ENCODE measurements at places on chromosomes 1 and 21.

DNA sequence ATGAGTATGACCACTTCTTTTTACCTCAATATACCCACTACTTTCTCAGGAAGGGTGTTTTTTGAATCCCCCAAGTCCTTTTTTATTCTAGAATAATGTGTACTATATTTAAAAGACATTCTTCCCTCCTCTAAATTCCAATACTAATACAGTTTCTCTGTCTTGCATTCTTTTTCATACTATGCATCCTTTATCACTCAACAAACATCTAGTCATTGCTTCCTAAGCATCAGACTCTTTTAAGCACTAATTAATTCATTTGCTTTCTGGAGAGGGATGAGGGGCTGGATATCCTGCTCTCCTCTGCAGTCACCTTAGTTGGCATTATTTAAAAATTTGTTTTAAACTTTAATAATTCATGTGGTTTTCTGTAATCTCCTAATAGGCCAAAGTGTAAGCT is 838.8 kb downstream of the KCNT2 start:
- no peak for DNase-seq

DNA sequence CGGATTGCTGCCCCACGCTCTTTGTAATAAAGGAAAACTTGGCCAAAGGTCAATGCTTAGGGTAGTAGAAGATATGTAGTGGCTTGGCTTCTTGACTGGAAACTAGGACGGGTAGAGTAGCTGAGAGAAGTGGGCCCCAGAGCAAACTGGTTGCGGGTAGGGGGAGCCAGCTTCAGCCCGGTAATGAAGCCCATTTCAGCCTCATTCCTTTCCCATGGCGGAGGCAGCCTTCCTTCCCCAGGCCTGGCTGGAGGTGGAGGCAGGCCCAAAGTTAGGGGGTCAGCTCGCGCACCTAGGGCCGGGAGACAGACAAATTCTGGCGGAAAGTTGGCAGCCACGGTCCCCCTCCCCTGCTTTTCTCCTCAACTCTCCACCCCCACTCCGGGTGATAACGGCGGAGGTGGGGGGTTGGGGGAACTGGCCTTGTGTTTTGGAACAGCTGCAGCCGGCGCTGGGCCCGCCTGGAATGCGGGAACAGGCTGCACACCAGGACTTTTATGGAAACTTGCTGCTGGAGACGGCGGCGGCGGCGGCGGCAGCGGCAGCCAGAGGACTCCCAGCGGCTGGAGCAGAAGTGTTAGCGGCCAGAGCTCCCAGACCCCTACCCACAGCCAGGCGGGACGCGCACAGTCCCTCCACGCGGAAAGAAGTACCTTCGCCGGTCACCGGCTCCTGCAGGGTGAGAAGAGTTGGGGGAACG is at the start of gene NEXN:
NEXN (plus strand) TSS at position 544 of the 700 bp plus-strand sequence. CDS start 27,483 bp downstream, outside the sequence.
- peak; percentile 26 for DNase-seq

DNA sequence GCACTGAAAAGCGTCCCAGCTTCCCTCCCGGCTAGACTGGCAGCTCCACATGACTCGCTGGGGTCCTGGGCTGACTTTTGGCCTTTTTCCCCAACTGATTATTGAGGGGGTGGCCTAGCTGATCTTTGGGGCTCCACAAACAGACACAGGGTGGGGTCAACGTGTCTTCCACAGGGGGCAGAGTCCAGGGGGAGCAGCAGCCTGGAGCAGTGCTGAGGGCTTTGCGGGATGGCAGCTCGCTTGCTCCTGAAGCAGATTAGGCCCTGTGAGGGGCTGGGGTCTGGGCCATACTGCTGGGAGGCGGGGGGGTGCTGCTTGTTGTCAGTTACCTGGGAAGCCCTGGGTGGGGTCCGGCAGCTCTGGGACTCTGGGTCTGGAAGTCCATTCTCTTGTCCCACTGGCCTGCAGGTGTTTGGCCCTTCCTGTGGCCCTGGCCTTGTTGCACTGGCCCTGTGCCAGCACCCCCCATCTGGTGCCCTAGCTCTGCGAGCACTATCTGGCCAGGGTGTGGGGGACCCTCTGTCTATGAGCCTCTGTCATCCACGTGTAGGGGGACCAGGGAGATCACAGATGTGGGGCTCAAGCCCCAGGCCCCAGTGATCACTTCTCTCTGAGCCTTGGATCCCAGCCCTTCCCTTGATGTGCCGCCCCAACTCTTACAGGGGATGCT is 12.3 kb upstream of the HES5 start:
- no peak for DNase-seq

DNA sequence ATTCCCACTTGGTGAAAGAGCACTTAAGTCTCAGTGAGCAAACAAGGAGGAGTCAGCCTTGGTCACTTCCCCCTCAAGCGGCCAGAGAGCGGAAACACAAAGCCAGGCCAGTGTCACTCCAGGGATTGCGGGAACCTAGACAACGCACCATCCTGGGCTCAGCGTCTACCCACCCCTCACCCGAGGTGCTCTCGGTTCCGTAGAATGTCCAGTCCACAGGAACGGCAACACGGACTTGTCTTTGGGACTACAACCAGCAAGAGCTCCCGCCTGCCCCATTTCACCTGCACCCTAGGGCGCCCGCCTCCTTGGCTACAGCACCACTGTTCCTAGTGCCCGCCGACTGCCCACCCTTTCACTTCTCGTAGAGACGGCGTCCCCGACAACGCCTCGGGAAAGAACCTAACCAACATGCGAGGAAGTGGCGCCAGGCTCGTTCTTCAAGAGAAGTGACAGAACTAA is 509 bp downstream of the GDAP2 start:
- DNase-seq, result peak; percentile 35

- DNase-seq, result no peak
These were observed 13.0 kb downstream of the FMN2 start for GRCh38 chr1:240104672-240105071.

- no peak for DNase-seq
These were observed 74.1 kb downstream of the VPS26C start for GRCh38 chr21:37193006-37193405.

DNA sequence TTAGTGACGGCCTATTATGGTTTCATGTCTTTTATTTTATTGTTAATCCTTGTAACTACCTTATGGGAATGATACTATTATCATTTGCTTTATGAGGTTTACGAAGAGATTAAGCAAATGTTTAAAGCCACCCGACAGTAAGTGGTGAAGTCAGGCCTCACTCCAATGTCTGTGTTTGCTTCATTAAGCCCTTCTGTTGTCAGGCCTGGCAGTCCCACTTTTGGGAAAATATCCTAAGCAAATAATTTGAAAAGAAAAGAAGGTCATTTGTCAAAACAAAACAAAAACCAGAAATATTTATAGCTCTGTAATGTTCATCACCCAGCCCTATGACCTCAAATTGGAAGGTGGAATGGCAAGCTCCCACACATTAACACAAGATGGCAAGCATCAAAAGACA is 40.7 kb upstream of the USP24 start:
- no peak for DNase-seq

DNA sequence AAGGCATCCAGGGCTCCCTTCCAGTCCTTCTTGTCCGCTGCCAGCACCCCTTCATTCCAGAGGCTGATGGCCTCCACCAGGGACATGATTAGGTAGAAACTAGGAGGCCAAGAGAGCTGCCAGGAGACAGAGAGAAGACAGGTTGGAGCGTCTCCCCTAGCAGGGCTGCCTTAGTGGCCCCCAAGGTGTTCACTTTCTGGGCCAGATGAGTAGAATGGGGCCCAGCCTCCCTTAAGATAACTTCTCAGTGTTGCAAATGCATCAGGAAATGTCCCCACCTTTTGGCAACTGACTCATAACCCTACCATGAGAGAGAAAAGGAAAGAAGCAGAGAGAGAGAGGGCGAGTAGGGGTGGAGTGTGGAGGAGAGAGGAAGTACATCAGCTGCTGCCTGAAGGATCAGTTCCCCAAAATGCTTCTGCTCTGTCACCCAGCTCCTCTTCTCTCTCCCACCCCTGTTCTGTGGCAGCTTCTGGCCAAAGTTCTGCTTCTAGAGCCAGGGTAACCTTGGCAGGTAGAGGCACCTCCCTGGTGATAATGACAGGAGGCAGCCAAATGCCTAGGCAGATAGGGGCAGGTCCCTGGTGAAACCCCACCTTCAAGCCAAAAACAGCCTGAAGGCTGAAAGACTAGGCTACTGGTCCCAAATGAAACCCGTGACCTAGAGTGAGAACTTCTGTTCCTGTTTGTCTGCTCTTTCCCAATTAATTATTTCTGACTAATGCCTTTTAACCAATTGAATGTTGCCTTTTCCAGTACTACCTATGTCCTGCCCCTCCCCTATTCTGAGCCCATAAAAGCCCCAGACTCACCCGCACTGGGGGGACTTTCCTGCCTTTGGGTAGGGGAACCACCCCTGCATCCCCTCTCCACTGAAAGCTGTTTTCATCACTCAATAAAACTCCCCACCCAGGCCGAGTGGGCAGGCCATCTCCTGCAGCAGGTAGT is at the start of gene NCF2:
NCF2 (minus strand) TSS at position 216 of the 948 bp plus-strand sequence; CDS start at position 86, 130 bp downstream.
- DNase-seq, result no peak

- DNase-seq, result no peak
These were observed 11.8 kb upstream of the FASLG start for GRCh38 chr1:172647110-172647564.

DNA sequence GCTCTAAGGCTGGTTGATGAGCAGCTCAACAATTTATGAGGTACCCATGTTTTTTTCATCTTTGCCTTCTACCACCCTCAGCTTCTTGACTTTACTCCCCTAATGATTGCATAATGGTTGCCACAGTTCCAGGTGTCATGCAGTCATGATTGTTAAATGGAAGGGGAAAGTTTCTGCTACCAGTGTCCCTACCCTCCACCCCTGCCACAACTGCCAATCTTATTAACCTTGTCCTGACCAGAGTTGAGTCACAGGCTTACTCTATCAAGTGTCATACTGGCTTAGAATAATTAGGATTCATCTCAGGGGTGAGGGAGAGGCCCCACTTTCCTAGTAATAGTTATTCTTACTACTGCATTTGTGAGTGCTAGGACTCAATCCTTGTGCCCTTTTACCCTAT is 7.9 kb upstream of the FUBP1 start:
- DNase-seq, result no peak

DNA sequence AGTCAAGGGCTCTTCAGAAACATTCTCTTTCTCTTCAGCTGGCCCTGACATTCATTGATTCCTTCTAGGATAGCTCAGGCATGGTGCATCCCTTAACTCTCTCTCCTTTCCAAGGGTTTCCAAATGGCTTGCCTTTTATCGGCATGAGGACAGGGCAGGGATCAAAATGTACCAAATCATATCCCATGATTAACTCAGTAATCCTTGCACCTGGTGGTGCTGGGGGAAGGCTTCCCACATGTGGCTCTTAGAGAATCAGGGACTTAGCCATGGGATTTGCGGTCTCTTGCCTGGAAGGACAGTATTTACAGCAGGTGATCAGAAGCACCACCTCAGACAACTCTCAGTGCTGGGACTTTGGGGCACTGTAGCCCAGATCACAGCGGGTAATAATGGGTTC is 46.2 kb upstream of the EDEM3 start:
- no peak for DNase-seq

DNA sequence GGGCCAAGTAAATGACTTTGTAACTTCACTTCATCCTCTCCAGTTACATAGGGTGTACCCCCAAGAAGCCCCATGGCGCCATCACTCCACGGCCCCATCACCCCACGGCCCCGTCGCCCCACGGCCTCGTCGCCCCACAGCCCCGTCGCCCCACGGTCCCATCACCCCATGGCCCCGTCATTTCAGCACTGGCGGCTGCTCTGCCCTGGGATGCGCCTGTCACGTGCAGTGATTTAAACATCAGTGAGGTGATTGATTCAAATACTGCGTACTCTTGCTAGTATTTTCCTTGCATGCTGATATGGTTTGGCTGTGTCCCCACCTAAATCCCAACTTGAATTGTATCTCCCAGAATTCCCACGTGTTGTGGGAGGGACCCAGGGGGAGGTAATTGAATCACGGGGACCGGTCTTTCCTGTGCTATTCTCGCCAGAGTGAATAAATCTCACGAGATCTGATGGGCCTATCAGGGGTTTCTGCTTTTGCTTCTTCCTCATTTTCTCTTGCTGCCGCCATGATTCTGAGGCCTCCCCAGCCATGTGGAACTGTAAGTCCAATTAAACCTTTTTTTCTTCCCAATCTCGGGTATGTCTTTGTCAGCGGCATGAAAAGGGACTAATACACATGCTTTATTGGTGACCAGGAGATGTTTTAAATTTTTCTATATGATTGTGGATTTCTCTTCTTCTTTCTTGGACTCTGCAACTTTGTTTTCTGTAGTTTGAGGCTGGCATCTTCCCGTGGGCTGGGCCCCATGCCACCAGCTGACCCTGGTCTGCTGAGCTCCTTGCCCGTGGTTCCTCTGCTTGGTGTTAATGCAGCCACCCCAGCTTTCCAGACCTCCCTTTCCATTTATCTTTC is 50.1 kb upstream of the PCBP3 start:
- no peak for DNase-seq

DNA sequence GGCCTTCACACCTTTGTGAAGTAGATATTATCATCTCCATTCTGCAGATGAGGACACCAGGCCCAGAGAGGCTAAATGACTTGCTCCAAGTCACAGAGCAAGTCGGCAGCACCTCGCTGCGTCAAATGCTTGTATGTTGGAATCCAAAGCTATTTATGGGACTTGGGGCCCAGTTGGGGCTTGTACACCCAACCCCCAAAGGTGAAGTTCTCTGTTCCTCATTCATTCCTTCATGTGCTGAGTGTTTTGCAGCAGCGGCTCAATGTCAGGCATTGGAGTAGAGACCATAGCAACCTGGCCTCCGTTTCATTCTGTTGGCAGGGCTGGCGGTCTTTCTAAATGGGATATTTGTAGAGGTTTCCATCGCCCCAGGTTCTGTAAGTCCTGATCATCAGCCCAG is 113.4 kb upstream of the SLC25A33 start:
- no peak for DNase-seq

- no peak for DNase-seq
These were observed 37.7 kb upstream of the PADI1 start for GRCh38 chr1:17167041-17167785.

DNA sequence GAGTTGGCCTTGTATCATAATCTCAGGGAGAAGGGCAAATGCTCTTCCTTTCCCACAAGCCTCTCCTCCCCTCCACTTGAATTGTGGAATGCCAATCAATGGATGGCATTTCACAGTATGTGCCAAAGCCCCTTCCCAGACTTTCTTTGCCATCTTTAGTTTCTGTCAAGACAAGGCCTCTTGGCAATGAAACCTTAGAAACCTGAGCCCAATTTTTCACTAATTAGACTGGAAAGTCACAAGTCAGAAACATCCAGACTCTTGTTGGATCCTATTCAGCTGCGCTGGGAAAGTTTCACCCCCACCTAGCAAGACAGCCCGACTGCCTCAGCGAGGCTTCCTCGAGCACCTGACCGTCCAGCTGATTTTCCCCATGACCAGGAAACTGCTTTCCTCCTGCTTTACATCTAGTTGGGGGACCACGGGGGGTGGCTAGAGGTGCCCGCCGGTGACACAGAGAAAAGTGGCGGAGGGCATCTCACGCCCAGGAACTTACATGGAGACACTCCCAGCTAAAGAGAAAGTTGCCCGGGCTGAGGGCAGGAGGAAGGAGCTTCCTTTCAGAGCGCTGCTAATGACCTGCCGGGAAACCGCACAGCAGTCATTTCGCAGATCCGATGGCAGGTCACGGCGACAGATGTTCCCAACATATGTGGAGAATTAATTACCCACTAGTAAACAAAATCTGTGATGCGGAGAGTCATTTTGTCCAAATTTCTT is 302.6 kb upstream of the RRP15 start:
- no peak for DNase-seq
